ENCODE measurements at places on chromosomes 3 and 15. TPM values are rescaled to one million over a fixed set of nuclear protein-coding genes. Genes with fewer than 3 reads are reported as not detected.

GOLGA6L4 gene
- 1.3 TPM for total RNA-seq

SLC15A2 gene
- total RNA-seq: not detected

LRTM1 gene
- not detected for total RNA-seq

- H3K36me3 ChIP-seq: no peaks in the 10 kb centered on the region
- no peaks in the 10 kb centered on the region for H3K27me3 ChIP-seq
- peaks cover 48% of the 10 kb centered on the region for H3K4me1 ChIP-seq
- peak; percentile 93 for DNase-seq
- H3K4me3 ChIP-seq: no peak overlapping the region
Measured at GRCh38 chr3:27521179-27521871, 37.1 kb upstream of the SLC4A7 start.

DNA sequence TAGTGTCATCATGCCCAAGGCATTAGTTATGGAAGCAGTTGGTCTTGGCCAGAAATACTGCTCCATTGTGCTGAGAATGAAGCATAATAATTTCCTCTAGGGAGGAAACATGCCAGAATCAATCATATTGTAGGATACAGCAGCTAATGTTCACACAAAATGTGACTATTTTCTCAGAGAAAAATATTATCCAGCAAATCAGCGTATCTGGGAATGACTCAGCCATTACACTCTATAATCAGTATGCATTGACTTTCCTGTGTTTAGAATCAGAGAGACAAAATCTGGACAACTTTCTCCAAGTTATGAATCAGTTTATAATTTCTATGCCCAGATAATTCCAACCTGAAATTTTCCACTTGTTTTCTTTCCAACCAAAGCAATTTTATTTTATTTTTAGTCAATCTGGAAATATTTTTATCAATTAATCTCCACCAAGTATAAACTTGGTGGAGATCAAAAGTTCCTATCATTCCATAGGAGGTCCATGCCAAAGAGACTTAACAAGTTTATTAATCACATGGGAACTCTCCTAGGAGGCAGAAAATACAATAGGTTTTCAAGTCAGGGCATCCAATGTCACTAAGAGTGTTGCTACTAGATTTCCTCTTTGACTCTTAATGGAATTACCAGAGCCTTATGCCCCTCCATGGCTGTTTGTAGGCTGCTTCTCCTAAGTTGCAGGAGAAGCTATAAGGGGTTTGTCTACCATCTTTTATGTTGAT lies 36.4 kb downstream of the SUCNR1 start:
- peak overlapping the region; percentile 24 for H3K27ac ChIP-seq
- H3K4me1 ChIP-seq: peaks cover 24% of the 10 kb centered on the region
- no peaks in the 10 kb centered on the region for H3K36me3 ChIP-seq
- no peak overlapping the region for H3K4me3 ChIP-seq
- peak; percentile 71 for DNase-seq

DNA sequence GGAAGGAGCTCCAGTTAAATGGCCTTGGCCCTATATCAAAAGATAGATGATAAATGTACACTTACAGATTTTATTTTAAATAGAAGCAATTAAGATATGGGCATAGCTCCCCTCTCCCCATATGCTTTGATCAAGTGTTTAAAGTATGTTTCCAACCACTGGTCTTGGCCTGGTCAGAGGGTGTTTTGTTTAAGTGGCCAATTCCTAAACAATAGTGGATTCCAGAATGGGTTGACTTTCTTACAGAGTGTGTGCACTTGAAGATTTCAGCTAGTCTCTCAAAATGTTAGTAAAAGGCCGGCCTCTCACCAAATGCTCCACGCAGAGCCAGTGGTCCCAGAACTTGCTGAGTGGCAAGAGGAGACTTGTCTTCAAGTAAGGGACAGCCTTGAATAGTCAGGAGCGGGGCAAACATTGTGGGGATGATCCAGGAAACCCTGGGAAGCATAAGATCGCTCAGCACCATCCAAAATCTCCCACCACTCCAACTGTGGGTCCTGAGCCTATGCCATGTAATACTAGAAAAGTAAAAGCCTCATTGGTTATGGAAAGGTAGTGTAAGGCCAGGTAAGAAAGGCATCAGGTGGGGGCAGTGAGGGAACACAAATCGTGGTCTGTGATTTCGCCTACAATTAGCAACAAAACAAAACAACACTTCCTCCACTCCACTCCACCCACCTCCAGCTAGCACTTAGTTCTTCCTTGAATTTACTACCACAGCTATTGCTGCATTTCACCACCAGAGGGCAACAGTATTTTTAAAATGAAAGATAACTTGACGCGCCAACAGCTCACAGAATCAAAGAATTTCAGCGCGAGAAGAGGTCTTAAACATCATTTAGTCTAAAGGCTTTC lies 4.8 kb downstream of the RARRES1 start:
- no peaks in the 10 kb centered on the region for H3K27me3 ChIP-seq
- peak; percentile 84 for DNase-seq
- H3K4me1 ChIP-seq: peaks cover 40% of the 10 kb centered on the region
- H3K4me3 ChIP-seq: peak overlapping the region; percentile 58

DNA sequence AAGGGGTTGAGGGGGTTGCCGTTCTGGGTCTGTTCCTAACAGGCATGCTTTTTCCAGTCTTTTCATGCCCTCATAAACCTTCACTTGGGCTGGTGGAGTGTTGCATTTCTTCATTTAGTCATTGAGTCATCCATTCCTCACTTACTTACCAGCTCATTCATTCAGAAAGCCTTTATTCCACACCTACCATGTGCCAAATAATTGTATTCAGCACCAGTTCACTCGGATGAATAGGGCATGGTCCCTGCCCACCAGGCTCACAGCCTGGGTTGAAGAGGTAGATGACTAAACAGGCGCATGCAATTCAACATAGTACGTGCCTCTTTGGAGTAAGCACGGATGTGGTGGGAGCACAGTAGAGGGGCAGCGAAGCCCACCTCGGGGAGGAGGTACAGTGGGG lies 35.1 kb upstream of the THSD4 start:
- DNase-seq: peak; percentile 78
- no peaks in the 10 kb centered on the region for H3K36me3 ChIP-seq
- H3K4me3 ChIP-seq: peak overlapping the region; percentile 22

All from GM23248 (cell line).